Activated T-helper 2 cell treated with anti-CD3 and anti-CD28 coated beads, Interferon-gamma antibody, Interleukin-2, Interleukin-4, amounts not matched to agents 10 μg/mL and 5 μg/mL and 100 μg/mL, durations not matched to agents 14 hours and 24 hours and 36 hours (primary cell): ENCODE measurements at places on chromosomes 13 and 19. TPM values are rescaled to one million over a fixed set of nuclear protein-coding genes. Genes with fewer than 3 reads are reported as not detected.

DNA sequence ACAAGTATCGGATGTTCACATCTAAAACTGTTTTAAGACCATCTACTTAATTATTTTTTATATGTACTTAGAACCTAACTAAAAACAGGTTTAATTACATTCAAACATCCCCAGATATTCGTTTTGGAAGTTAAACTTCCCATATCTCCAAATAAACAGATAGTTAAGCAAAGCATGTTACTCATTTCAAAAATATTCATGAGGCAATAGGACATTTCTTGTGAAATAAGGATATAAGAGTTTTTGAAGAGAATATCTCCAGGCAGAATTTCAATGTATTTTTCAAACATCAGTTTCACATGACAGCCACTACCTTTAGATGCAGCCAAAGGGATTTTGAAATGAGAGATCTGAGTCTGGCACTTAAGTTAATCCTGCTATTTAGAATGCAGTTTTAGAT lies 697.5 kb downstream of the SLITRK1 start:
- H3K36me3 ChIP-seq, result no peaks in the 10 kb centered on the region
- DNase-seq, result no peak
- no peak overlapping the region for H3K4me3 ChIP-seq

DNA sequence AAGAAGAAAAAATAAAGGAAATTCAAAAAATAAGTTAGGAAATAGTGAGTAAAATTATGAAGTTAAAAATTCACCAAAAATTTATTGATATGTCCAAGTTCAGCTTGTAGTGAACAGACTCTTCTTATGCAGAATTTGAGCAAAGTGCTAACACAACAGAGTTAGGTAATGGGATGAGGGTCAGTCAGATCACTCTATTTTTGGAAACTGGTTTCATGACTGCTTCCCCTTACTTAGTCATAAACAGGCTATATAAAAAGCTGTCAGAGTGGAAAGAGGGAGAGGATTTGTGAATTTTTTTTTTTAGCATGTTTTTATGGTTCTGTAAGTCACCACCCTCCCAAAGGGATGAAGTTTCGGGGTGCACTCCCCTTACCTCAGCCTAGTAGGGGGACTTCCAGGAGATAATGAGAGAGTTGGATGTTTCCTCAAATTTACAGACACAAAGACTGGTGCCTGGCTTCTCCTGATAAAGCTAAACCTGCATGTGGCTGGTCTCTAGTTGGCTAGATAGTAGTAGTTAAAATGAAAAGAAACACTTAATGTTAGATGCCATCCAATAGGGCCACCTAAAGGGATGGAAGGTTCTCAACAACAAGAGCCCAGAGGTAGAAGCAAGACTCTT lies 4.5 kb downstream of the CPB2 start:
- no peak overlapping the region for H3K4me3 ChIP-seq
- DNase-seq, result no peak
- H3K4me1 ChIP-seq, result no peaks in the 10 kb centered on the region
- no peak overlapping the region for H3K27ac ChIP-seq

ZNF701 gene
- total RNA-seq, result 17.1 and 17.8 TPM in 2 replicates

DNA sequence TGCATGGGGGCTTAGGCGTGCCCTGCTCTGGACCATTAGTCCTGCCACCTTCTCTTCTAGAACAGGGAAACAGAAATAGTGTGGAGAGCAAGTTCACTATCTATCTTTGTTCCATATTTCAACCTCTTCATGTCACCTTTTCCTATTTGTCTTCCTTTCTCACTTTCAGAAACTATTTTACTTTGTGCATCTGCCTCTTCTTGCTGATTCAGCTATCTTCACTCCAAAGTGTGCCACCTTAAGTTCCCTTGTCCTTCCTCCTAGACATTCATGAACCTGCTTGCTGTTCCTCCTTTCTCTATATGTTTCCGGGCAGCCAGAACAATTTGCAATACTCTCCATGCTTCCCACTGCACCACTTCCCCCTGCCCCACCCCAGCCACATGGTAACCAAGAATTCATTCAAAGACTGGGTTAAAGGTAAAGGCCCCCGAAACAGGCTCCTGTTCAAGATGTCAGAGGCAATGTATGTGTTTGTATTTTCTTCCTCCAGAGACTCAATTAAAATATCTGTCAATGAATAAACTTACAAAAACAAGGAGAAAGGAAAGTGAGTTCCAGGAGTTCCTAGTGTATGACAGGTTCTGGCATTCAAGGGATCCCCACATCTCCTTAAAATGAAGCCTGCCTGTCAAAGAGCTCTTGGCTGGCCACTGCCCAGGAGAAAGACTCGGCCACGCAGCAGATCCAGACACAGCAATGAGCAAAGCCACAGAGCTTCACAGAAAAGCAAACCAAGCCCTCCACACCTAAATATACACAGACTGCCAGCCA lies 268.1 kb downstream of the DNAJC15 start:
- no peaks in the 10 kb centered on the region for H3K36me3 ChIP-seq
- H3K4me1 ChIP-seq, result peaks cover 3% of the 10 kb centered on the region
- peaks cover 2% of the 10 kb centered on the region for H3K27me3 ChIP-seq
- H3K4me3 ChIP-seq, result no peak overlapping the region
- no peak overlapping the region for H3K27ac ChIP-seq

DNA sequence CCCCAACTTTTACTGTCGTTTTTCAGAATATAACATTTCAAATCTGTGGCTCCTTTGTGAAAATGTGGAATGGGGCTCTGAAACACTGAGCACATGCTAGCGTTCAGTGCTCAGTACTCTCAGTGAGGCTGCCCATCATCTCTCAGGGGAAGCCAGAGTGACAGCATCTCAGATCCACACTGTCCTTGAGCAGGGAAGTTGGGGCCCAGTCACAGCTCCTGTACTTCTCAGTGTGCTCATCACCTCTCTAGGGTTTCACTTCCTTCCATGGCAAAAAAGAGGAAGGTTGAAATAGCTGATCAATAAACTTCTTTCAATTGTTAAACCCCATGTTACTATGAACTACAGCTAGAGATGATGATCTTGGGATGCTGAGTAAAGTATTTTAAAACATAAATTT lies 565.9 kb upstream of the SPRY2 start:
- H3K4me3 ChIP-seq, result no peak overlapping the region
- no peaks in the 10 kb centered on the region for H3K27me3 ChIP-seq
- no peaks in the 10 kb centered on the region for H3K36me3 ChIP-seq
- no peak overlapping the region for H3K27ac ChIP-seq

ONECUT3 gene
- not detected in 2 replicates for total RNA-seq

DNA sequence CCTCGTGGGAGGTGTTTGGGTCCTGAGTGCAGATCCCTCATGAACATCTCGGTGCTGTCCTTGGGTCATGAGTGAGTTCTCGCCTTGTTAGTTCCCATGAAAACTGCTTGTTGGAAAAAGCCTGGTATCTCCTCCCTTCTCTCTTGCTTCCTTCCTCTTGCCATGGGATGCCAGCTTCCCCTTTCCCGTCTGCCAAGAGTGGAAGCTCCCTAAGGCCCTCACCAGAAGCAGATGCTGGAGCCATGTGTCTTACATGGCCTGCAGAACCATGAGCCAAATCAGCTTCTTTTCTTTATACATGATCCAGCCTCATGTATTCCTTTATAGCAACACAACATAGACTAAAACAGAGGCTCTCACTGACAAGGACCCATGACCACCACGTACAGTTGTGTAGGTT lies 8.2 kb downstream of the ADGRE2 start:
- no peak overlapping the region for H3K27ac ChIP-seq
- DNase-seq, result no peak

DNA sequence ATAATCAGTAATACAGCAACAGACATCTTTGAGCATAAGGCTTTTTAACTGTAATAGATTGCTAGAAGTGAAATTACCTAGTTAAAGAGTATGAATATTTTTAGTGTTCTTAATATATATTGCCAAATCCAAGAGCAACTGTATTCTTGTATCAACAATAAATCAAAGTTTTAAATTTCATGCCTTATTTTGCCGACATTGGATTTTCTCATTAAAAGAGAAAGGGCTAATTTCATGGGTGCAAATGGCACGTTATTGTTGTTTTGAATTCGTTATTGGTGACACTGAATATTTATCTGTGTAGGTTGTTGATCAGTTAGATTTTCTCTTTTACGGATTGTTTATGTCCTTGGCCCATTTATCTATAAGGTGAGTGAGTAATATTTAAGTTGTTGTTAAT lies 97.1 kb downstream of the C1QTNF9 start:
- no peaks in the 10 kb centered on the region for H3K36me3 ChIP-seq
- H3K27me3 ChIP-seq, result peaks cover 44% of the 10 kb centered on the region
- H3K27ac ChIP-seq, result no peak overlapping the region
- no peak overlapping the region for H3K4me3 ChIP-seq
- DNase-seq, result no peak

DNA sequence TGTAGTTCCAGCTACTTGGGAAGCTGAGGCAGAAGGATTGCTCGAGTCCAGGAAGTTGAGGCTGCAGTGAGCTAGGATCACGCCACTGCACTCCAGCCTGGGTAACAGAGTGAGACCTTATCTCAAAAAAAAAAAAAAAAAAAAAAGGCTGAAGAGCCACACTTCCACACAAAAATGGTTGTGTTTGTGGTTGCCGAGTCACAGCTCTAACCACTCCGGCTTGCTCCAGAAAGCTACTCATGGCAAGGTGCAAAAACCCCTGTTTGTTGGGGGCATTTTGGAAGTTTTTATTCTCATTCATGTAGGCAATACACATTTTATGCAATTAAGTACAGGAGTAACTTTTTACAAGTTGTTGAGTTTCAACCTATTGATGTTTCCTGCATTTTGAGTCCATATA lies 93.5 kb downstream of the INSR start:
- H3K27ac ChIP-seq, result no peak overlapping the region
- H3K4me3 ChIP-seq, result no peak overlapping the region
- peaks cover 21% of the 10 kb centered on the region for H3K27me3 ChIP-seq
- H3K4me1 ChIP-seq, result peaks cover 16% of the 10 kb centered on the region

TEKTIP1 gene
- total RNA-seq, result 2.0 and 2.5 TPM in 2 replicates

DNA sequence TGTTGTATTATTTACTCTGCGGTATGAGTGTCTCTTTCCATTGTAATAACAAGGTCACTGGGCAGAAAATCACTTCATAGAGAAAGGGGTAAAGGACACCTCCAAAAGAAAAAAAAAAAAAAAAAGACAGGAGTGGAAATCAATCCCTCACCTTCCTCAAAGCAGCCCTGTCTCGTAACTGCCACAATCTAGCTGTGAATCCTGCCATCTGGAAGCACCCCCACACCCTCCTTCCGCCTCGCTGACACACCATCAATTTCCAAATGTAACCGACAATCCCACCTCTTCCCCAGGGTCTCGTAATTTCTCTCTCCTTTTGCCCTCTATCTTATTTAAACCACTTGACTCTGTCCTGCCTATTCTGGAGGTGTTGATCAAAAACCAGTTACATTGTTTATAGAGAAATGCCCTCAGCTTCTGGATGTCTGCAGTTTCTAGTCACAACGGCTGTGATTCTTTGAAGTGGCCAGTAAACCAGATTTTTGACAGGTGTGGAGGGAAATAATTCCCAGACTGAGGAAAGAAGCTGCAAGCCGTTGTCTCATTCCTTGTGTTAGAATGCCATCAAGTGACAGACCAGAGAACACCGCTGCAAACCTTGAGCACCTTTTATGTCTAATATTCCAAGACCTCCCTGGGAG lies 9.1 kb upstream of the POP4 start:
- DNase-seq, result no peak
- H3K36me3 ChIP-seq, result no peaks in the 10 kb centered on the region
- H3K4me3 ChIP-seq, result no peak overlapping the region
- H3K27ac ChIP-seq, result no peak overlapping the region
- H3K4me1 ChIP-seq, result no peaks in the 10 kb centered on the region

- H3K27ac ChIP-seq, result no peak overlapping the region
- H3K27me3 ChIP-seq, result no peaks in the 10 kb centered on the region
- peaks cover 6% of the 10 kb centered on the region for H3K4me1 ChIP-seq
- no peak for DNase-seq
- H3K4me3 ChIP-seq, result no peak overlapping the region
- H3K36me3 ChIP-seq, result peaks cover 8% of the 10 kb centered on the region
Observed at GRCh38 chr19:38455031-38455430, 21.5 kb downstream of the RYR1 start.

DNA sequence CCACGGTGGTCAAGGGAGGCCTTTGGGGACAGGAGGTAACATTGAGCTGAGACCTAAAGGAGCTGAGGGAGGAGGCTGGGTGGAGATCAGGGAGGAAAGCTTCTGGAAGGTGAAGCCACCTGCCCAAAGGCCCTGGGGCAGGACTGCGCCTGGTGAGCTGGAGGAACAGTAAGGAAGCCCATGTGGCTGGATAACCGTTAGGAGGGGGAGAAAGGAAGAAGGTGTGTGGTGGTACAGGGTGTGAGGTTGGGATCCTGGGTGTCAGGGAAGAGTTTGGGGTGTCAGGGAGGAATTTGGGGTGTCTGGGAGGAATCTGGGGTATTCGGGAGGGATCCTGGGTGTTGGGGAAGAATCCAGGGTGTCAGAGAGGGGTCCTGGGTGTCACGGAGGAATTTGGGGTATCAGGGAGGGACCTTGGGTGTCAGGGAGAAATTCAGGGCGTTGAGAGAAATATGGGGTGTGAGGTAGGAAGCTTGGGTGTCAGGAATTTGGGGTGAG lies 695 bp downstream of the TICAM1 start:
- H3K27me3 ChIP-seq, result no peaks in the 10 kb centered on the region
- H3K36me3 ChIP-seq, result peaks cover 23% of the 10 kb centered on the region
- no peak for DNase-seq
- peak overlapping the region; percentile 90 for H3K27ac ChIP-seq
- H3K4me3 ChIP-seq, result peak overlapping the region; percentile 96

CLIP3 gene
- total RNA-seq, result 1.9 and 2.4 TPM in 2 replicates

GRCh38 chr19:54558339-54558738 lies 15.3 kb upstream of the LILRA2 start:
- no peaks in the 10 kb centered on the region for H3K4me1 ChIP-seq
- no peak overlapping the region for H3K27ac ChIP-seq
- no peak overlapping the region for H3K4me3 ChIP-seq
- no peaks in the 10 kb centered on the region for H3K36me3 ChIP-seq
- H3K27me3 ChIP-seq, result peaks cover 6% of the 10 kb centered on the region

GRCh38 chr19:33391631-33392249 lies 18.2 kb downstream of the CEBPG start:
- no peaks in the 10 kb centered on the region for H3K36me3 ChIP-seq
- no peak overlapping the region for H3K27ac ChIP-seq

- H3K36me3 ChIP-seq, result no peaks in the 10 kb centered on the region
- no peak for DNase-seq
- H3K27ac ChIP-seq, result no peak overlapping the region
- no peaks in the 10 kb centered on the region for H3K27me3 ChIP-seq
- no peaks in the 10 kb centered on the region for H3K4me1 ChIP-seq
Observed at GRCh38 chr13:76266561-76266960, 619.6 kb downstream of the KCTD12 start.

- H3K36me3 ChIP-seq, result peaks cover 6% of the 10 kb centered on the region
- no peaks in the 10 kb centered on the region for H3K27me3 ChIP-seq
- DNase-seq, result no peak
- no peak overlapping the region for H3K4me3 ChIP-seq
- no peaks in the 10 kb centered on the region for H3K4me1 ChIP-seq
- H3K27ac ChIP-seq, result no peak overlapping the region
Observed at GRCh38 chr19:56291867-56292266, 19.3 kb downstream of the EDDM13 start.

TUBB4A gene
- total RNA-seq, result 7.9 and 11.3 TPM in 2 replicates

GRCh38 chr13:29969286-29969685 lies 118.9 kb upstream of the UBL3 start:
- peaks cover 10% of the 10 kb centered on the region for H3K27me3 ChIP-seq
- no peak for DNase-seq
- H3K4me3 ChIP-seq, result no peak overlapping the region
